Psoas muscle (tissue), 8 donors: ENCODE measurements at places on chromosomes 5 and 9.

- DNase-seq = no peak
Measured at GRCh38 chr5:95900383-95900958, 61.2 kb downstream of the ELL2 start.

- no peak for DNase-seq
Measured at GRCh38 chr5:53095217-53095616, 14.3 kb downstream of the MOCS2 start.

DNA sequence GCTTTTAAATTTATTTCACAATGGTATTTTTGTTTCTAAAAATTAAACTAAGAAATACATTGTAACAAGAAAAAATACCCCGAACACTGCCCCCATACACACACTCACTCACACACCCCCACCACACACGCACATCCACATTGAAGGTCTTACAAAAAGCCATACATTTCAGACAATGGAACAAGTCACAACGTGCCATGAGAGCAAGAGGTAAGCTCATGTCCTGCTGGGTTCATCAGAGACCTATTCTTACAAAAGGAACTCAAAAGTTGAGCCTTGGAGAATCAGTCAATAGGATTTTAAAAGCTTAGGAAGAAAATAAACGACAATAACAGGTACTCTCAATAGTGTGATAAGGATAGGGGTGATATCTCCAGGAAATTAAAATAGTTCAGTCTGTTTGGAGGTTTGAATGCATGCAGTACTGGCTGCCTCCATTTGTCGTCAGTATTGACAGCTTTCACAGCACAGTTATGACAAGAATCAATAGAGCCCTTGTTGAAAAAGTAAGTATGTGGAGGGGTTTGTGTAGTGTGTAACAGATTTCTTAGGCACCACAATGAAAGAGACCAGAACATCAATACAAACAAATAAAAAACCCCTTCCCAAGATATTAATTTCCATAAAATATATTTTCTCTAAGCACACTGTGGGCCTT is 1826.2 kb upstream of the CDH6 start:
- no peak for DNase-seq

- DNase-seq = no peak
Measured at GRCh38 chr5:115388240-115388639, 91.8 kb upstream of the CCDC112 start.

DNA sequence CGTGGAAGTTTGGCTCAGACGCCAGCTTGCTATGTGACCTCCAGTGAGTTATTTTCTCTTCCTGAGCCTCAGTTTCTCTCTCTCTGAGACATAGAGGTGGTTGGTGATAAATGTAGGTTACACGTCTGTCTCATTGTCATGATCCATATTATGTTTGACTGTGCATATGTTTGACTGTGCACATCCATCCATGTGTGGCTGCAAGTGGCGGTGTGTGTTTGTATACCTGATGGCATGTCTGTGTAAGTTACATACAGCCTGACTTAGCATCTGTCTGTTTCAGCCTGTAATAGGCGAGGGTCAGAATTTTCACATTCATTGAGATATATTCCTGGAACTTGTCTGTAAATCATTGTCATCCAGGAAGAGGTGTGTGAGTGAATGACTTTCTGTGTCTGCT is 3.3 kb downstream of the SPARC start:
- no peak for DNase-seq

- no peak for DNase-seq
Measured at GRCh38 chr5:178189433-178189832, 2.3 kb upstream of the GMCL2 start.

- DNase-seq = no peak
Measured at GRCh38 chr5:35233601-35234000, 3.3 kb upstream of the PRLR start.
